ENCODE measurements at places on chromosomes 13 and 19.
A peak's percentile ranks its signal among the peaks of the same experiment; 100 is the strongest.

GRCh38 chr19:38583219-38583984, 34.4 kb downstream of the MAP4K1 start:
- no peak overlapping the region for H3K4me3 ChIP-seq
- H3K36me3 ChIP-seq = no peaks in the 10 kb centered on the region
- no peaks in the 10 kb centered on the region for H3K27me3 ChIP-seq
- no peak for DNase-seq
- H3K27ac ChIP-seq = no peak overlapping the region

- H3K27ac ChIP-seq = no peak overlapping the region
- peak; percentile 10 for DNase-seq
- no peaks in the 10 kb centered on the region for H3K4me1 ChIP-seq
- no peaks in the 10 kb centered on the region for H3K27me3 ChIP-seq
These were observed 147.7 kb upstream of the VSTM2B start for GRCh38 chr19:29378126-29378525.

DNA sequence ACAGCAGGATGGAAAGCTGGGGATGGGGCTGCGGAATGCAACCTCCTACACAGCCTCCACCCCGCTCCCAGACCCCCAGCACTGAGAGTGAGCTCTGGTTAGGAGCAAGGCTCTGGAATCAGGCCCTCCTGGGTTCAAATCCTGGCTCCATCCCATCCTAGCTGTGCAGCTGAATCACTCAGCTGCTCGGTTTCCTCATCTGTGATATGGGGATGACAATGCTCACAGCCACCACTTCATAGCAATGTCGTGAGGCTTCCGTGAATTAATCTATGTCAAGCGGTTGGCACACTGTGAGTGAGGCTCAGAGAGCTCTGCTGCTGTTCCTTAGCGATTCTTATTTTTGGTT, 538 bp downstream of the ACP7 start:
- no peak overlapping the region for H3K27ac ChIP-seq
- DNase-seq = no peak
- H3K4me1 ChIP-seq = peaks cover 8% of the 10 kb centered on the region
- no peaks in the 10 kb centered on the region for H3K27me3 ChIP-seq

GRCh38 chr13:33353210-33353609, 67.7 kb upstream of the STARD13 start:
- no peak overlapping the region for H3K4me3 ChIP-seq
- no peak for DNase-seq
- peaks cover 11% of the 10 kb centered on the region for H3K4me1 ChIP-seq
- no peak overlapping the region for H3K27ac ChIP-seq
- no peaks in the 10 kb centered on the region for H3K27me3 ChIP-seq

- no peak for DNase-seq
- H3K36me3 ChIP-seq = no peaks in the 10 kb centered on the region
- H3K27me3 ChIP-seq = no peaks in the 10 kb centered on the region
- H3K27ac ChIP-seq = no peak overlapping the region
- no peaks in the 10 kb centered on the region for H3K4me1 ChIP-seq
- no peak overlapping the region for H3K4me3 ChIP-seq
These were observed 810.4 kb downstream of the DACH1 start for GRCh38 chr13:71056581-71056980.

- H3K27ac ChIP-seq = no peak overlapping the region
- no peak overlapping the region for H3K4me3 ChIP-seq
- no peaks in the 10 kb centered on the region for H3K27me3 ChIP-seq
- no peak for DNase-seq
- no peaks in the 10 kb centered on the region for H3K4me1 ChIP-seq
These were observed 300.1 kb downstream of the COG6 start for GRCh38 chr13:39955560-39955959.

- H3K27me3 ChIP-seq = no peaks in the 10 kb centered on the region
- peaks cover 16% of the 10 kb centered on the region for H3K4me1 ChIP-seq
- no peak for DNase-seq
- peak overlapping the region; percentile 66 for H3K4me3 ChIP-seq
These were observed 858 bp upstream of the PPP6R1 start for GRCh38 chr19:55259540-55260210.

- H3K27me3 ChIP-seq = no peaks in the 10 kb centered on the region
- DNase-seq = no peak
- no peak overlapping the region for H3K27ac ChIP-seq
- no peaks in the 10 kb centered on the region for H3K4me1 ChIP-seq
These were observed 120.0 kb downstream of the CCNA1 start for GRCh38 chr13:36552334-36552733.

GRCh38 chr19:4506449-4507149, 11.7 kb downstream of the PLIN4 start:
- H3K4me1 ChIP-seq = no peaks in the 10 kb centered on the region
- no peaks in the 10 kb centered on the region for H3K36me3 ChIP-seq

Data from RWPE2 (cell line).